ENCODE measurements at places on chromosomes 1 and 21.

DNA sequence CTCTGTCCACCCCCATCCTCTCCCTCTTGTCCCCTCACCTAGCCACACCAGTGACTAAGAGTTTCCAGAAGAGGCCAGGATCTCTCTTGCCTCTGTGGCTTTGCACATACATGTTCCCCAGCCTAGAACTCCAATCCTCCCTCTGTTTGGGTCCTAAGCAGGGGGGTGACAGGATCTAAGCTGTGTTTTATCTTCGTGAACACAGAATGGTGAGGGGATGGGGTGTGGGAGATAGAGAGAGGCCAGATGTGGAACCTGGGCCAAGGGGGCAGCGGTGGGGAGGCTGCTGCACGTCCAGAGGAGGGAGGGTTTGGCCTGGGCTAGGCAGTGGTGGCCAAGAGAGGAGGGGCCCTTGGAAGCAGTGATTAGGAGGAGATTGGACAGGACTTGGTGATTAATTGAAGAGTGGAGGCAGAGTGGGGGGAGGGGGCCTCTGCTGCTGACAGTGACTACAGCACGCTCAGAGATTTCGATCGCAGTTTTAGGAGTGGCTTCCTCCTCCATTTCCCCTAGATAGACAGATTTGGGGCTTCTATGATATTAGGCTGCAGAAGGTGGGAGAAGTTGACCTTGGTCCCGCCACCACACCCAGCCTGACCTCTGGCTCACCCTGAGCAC is 17.1 kb upstream of the ADGRB2 start:
- DNase-seq = no peak

DNA sequence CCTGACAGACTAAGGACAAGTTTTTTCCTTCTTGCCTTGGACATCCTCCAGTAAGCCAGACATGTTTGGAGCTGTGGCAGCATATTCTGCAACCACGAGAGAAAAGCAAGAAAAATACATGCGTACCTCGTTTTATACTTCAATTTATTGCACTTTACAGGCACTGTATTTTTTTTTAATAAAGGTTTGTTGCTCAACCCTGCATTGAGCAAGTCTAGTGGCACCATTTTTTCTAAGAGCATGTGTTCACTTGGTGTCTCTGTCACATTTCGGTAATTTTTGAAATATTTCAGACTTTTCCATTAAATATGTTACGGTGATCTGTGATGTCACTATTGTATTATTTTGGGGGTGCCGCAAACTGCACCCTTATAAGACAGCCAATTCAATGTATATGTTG is 2.1 kb upstream of the SSX2IP start:
- no peak for DNase-seq

- no peak for DNase-seq
Observed at GRCh38 chr1:234926264-234926558, 202.4 kb downstream of the TOMM20 start.

- no peak for DNase-seq
Observed at GRCh38 chr1:5765997-5766913, 226.0 kb downstream of the NPHP4 start.

DNA sequence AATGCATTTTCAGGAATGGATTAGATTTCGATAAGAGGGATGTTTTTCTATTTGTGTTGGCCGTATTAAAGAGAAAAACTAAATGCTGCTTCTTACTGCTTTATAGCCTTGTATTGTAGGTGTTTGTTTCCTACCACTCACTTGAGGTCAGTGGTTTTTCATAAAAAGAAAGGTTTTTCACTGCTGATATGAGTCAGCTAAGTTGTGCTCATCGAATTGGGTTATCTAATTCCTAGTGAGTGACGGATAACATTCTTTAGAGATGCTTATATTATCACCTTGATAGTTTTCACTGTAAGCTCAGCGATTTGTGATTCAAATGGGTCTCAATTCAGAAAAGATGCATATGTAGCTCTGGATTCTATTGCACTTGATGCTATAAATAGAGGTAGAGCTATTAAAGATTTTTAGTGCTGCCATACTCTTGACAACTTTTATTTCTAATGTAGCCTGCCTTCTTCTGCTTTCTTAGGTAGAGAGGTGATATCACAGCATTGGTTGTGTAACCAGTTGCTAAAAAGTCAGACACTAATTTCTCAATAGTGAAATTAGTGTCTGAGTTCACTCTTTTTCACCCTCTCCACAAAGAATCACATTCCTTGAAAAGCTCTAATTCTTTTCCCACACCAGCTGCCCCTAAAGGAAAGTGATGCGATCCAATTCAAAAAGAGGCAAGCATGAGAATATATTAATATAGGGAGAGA is 180.0 kb downstream of the RASAL2 start:
- no peak for DNase-seq

DNA sequence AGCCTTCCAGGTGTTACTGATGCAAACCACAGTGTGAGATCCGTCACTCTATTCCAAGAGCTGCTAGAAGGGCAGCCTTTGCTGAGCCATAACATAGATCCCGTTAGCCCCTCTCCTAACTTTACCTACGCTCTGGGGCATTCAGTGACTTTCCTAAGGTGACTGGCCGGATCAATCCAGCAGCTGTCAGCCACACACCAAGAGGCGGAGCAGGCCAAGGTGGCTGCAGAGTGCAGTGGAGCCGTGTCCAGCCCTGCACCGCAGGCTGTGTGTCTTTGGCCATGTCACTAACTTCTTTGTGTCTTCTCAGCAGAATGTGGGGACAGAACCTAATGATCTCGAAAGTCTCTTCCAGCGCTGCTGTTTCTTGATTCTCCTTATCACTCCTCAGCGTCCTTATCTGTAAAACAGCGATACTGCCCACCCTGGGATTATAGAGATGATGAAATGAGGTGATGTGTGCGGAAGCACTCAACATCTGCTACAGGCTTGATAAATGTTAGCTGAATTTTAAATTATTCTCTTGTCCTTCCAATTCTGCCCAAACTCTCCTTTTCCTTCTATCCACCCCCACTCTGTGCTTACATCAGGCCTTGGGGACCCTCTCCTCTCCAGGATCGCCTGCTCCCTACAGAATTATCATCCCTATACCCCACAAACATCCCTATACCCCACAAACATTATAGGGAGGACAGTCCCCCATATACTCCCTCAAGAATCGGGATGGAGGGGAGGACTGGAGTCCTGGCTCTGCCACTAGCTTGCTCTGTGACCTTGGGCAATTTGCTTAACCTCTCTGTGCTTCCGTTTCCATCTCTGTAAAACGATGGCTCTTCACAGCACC is 25.8 kb upstream of the LRRN2 start:
- DNase-seq = no peak

- no peak for DNase-seq
Observed at GRCh38 chr1:160206421-160207117, 1.4 kb downstream of the PEA15 start.

GRCh38 chr1:20604678-20605077 is 15.8 kb downstream of the CDA start:
- DNase-seq = no peak

GRCh38 chr1:247854899-247855545 is 2.0 kb upstream of the TRIM58 start:
- no peak for DNase-seq

GRCh38 chr1:18174037-18174436 is 66.4 kb downstream of the IGSF21 start:
- DNase-seq = no peak

GRCh38 chr1:201420608-201421002 is 925 bp downstream of the TNNI1 start:
- no peak for DNase-seq

DNA sequence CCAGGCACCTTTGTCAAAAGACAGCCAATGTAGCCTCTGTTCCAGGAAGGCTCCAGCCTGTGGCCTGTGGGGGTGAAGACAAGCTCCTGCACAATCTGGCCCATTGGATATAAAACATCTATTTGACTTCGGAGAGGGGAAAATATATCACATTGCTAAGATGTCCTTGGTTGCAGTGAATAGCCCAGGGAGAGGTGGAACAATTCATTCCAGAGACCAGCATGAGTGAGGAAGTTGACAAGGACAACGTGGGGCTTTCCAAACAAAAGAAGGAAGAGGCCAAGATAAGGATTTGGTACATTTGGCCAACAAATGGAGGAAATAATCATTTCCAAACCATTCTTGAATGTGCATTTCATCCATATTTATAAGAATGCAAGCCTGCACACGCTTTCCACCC is 187.0 kb downstream of the ETS2 start:
- no peak for DNase-seq

GRCh38 chr21:45155910-45156309 is 81.5 kb downstream of the ADARB1 start:
- no peak for DNase-seq

DNA sequence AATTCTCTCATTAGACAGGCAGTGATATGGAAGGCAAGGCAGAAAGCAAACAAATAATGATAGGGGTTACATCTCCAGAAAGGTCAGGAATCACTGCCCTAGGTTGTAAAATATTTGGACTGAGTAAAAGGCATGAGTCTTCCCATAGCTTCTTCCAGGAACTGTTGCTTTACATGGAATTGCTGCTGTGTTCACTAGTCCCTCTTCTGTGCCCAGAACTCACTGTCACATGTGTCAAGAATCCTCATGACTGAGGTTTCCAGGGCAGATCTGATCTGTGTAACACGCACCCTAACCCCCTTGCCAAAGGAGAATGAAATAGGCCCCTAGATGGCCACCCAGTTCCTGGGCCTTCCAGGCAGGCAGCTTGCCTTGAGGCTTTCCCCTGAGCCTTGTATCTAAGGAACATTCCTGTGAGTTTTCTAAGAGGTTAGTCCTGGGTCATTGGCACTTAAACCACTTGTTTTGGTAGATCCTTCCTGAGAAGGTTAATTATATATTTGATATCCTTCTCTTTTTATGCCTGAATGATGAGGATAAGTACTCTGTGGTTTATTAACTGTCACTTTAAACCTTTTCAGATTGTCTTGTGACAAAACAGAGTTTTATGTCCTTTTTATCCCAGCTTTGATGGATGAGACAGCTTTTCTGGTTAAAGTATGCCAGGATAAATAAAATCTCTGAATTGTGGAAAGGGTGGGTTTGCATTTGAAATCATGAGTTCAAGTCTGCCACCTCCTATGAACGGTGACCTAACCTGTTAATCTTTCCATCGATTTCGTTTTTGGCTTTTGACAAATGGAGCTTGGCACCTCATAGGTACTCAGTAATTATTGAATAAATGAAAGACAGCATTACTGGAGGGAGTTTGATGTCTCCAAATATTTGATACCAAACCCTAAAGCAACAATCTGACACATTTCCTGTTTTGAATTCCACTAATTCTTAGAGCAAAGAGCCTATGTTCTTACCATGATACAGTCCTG is 163.3 kb downstream of the DHRS3 start:
- DNase-seq = peak; percentile 57

GRCh38 chr1:209443975-209444651 is 139.4 kb upstream of the CAMK1G start:
- no peak for DNase-seq

GRCh38 chr1:59990470-59990869 is 63.9 kb upstream of the CYP2J2 start:
- no peak for DNase-seq

- no peak for DNase-seq
Observed at GRCh38 chr1:84883286-84883685, 9.7 kb downstream of the LPAR3 start.

DNA sequence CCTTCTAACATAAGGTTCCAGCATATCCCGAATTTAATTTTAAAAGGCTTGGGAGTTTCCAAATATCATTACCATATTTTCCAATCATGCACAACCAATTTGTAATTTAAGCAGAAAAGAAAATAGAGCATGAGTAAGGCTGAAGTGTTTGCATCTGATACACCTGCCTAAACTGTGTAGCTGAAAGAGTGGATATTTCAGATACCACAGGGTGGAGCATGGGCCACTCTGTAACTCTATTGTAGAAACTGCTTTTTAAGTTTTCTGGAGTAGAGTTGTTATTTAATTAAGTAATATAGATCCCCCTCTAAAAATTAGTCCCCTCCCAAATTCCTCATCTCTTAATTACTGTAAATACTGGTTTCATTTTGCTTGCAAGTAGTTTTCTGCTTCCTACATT is 199.8 kb downstream of the USP25 start:
- no peak for DNase-seq

- DNase-seq = no peak
Observed at GRCh38 chr1:203652724-203653461, 26.3 kb downstream of the ATP2B4 start.

GRCh38 chr1:32128964-32129363 is 21.1 kb downstream of the KPNA6 start:
- no peak for DNase-seq

- DNase-seq = no peak
Observed at GRCh38 chr1:9472386-9473031, 66.8 kb upstream of the SLC25A33 start.

- no peak for DNase-seq
Observed at GRCh38 chr1:246658567-246658966, 65.6 kb upstream of the SCCPDH start.

- no peak for DNase-seq
Observed at GRCh38 chr1:38029685-38030511, 16.7 kb downstream of the POU3F1 start.

GRCh38 chr1:31238612-31238985 is 1.1 kb downstream of the NKAIN1 start:
- no peak for DNase-seq

- no peak for DNase-seq
Observed at GRCh38 chr1:50704126-50704525, 255.9 kb downstream of the FAF1 start.

DNA sequence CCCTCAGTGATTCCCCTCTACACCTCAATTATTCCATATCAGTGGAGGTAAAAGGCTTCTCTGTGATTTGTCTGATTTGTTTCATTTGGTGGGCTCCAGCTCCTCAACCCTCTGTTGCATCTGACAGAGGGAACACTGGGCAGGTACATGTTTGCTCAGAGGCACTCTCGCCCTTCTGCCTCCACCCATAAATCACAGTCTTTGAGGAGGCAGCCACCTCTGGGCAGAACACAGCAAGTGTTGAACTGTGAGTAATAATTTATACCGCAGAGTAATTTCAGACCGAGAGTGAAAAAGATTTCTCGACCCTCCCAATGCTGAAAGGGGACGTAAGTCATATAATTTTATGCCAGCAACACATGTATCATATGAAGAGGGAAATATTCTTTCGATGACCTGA is 330.1 kb upstream of the PBX1 start:
- DNase-seq = no peak

DNA sequence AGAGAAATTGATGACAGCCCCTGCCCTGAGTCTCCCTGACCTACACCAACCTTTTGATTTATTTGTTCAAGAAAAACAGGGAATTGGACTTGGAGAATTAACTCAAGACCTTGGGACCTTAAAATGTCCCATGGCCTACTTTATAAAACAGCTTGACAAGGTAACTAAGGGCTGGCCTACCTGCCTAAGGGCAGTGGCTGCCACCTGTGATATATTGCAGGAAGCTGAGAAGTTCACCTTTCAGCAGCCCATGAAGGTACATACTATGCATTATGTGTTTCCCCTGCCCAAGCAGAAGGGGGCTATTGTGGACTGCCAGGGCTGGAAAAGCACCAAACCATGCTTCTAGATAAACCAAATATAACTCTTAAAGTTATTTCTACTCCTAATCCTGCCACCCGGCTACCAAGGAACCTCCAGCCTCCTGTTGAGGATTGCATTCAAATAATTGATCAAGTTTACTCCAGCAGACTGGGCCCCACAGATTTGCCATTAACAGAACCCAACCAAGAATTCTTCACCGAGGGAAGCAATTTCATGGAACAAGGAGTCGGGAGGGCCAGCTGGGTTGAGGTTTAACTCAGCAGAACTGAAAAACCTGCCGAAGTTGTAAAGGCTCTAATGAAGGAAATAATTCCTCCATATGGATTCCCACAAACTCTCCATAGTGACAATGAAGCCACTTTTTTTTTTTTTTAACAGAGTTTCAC is 28.2 kb downstream of the LACTBL1 start:
- no peak for DNase-seq

GRCh38 chr1:226210571-226211176 is 12.8 kb upstream of the MIXL1 start:
- no peak for DNase-seq

All from breast epithelium (tissue), 4 donors.